Hematopoietic multipotent progenitor cell treated with erythropoietin and hydrocortisone succinate and interleukin-3 and kit ligand, for 6 days (in vitro differentiated cells): ENCODE measurements at places on chromosomes 5 and 9.
A peak's percentile ranks its signal among the peaks of the same experiment; 100 is the strongest.

GRCh38 chr9:123702483-123702882, 227.4 kb downstream of the DENND1A start:
- no peak for DNase-seq

DNA sequence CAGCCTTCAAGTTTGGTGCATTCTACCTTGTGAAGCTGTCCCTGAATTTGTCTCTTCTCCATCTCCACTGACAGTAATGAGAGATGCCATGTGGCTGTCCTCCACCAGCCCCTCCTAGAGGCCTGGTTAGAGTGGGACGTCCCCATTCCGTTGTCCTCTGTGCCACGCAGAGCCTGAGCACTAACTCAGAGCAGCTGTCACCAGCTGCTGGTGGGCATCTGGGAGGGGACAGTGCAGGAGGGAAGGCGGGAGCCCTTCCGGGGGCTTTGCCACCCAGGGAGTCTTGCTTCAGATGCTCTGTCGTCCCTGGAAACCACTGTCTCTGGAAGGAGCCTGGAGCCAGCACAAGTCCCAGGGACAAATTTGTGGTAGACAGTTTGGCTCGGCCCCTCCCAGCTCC, 78.6 kb downstream of the PDZD2 start:
- no peak for DNase-seq

GRCh38 chr5:115952588-115952987, 9.7 kb upstream of the LVRN start:
- DNase-seq = no peak

DNA sequence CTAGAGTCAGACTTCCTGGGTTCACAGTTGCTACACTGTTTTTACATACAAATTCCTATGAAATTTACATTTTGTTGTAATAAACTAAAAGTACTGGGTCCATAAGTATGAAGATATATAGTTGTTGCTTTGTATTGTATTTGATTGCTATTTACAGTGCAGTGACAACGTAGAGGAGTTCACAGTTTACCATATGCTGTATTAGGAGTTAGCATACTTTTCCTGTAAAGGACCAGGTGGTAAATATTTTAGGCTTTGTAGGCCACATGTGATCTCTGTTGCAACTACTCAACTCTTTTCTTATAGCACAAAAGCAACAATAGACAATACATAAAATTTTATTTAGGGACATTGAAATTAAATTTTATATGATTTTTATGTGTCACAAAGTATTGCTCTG, 18.0 kb downstream of the PAM start:
- DNase-seq = no peak

- no peak for DNase-seq
Measured at GRCh38 chr9:121781701-121782464, 130.4 kb downstream of the DAB2IP start.

- no peak for DNase-seq
Measured at GRCh38 chr9:130627896-130628792, 36.2 kb upstream of the PRDM12 start.

GRCh38 chr5:964821-965220, 43.8 kb upstream of the NKD2 start:
- DNase-seq = no peak

GRCh38 chr9:116365056-116365471, 211.5 kb downstream of the PAPPA start:
- DNase-seq = no peak

GRCh38 chr5:14143841-14144585, 871 bp downstream of the TRIO start:
- peak; percentile 39 for DNase-seq

DNA sequence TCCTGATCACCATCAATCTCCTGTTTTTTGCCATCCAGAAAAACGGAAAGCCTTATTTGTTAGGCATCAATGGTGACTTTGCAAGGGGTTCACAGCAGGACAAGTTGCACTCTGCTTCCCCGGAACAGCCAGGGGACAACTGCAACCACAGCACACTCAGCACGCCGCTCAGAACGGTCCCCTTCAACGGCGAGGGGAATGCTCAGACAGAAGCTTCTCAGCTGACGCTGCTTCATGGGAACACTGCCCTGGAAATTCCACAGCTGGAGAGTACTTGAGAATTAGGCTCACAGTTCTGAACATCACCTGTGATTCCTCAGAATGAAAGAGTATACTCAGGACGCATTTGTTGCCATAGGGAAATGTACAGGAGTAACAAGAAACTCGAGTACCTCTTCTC, 40.1 kb upstream of the PLPP6 start:
- no peak for DNase-seq

GRCh38 chr5:54872810-54873209, 112.6 kb downstream of the ESM1 start:
- peak; percentile 13 for DNase-seq
